ENCODE measurements at places on chromosomes 2 and 18.

GRCh38 chr2:230866756-230867523 lies 2.2 kb downstream of the ITM2C start:
- peak; percentile 19 for DNase-seq

- no peak for DNase-seq
Observed at GRCh38 chr18:55054021-55054990, 95.0 kb upstream of the CCDC68 start.

GRCh38 chr2:108288534-108289106 lies at the start of gene SULT1C2:
SULT1C2 (plus strand) TSS chr2:108288895; CDS start chr2:108293668, 4,773 bp downstream.
- no peak for DNase-seq

DNA sequence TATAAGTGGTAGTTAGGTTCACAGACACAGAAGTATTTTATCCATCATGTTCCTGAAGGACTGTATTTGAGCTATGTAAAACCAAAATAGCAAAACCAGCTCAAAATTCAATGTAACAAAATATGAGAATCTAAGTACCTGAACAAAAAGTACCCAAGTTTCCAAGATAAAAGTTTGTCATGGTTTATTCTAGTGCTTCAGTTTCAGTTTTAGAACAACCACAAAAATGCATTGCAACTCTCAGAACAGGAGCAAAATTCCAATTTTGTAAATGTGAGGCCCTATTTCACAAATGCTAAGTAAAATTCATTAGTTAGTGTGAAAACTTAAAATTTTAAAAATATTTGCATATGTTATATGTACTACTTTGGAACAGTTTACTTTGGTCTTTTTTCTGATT lies 5.0 kb upstream of the ALPK2 start:
- no peak for DNase-seq

- no peak for DNase-seq
Observed at GRCh38 chr2:158756331-158756730, 38.8 kb upstream of the DAPL1 start.

DNA sequence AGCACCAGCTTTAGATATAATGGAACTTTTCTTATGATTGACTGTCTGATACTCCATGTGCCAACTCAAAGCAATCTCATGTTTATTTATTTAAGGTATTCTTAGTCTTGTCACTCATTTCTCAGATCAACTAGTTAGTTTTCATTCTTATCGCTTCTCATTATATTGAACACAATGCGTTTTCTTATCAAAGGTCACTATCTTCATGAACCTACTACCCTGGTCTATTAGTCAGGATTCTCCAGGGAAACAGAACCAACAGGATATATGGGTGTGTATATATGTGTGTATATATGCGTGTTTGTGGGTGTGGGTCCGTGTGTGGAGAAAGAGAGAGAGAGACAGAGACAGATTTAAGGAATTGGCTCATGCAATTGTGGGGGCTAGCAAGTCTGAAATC lies 619.9 kb downstream of the ZEB2 start:
- no peak for DNase-seq

- DNase-seq, result no peak
Observed at GRCh38 chr2:202024871-202025270, 8.8 kb upstream of the FZD7 start.

GRCh38 chr2:103130857-103131256 lies 369.0 kb downstream of the TMEM182 start:
- DNase-seq, result no peak

DNA sequence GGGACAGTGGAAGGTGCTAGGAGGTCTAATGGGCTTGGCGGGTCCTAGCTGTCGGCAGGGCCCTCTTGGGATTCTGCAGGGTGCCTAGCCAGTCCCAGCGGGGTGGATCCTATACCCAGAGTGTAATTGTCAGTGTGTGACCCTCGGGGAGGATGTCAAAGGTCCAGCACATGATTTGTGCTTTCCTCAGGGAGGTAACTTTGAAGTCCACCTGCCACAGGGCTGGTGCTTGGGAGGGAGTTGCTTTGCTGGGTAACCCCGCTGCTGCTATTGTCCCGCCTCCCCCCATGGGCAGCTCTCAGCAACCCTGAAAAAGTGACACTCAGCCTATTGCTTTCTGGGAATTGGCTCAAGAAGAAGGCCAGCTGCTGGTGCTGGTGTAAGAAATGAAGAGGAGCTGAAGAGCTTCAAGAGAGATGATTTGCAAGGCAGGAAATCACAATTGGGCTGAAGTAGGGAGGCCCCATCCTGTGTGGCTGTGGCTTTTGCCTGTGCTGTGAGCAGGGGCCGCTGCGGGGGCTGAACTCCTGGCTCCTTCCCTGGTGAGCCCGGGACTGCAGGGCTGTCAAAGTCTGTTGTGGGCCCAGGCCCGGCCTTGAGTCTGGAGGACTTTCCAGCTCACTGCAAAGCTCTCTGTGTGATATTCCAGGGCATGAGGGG lies 36.4 kb downstream of the EMILIN2 start:
- peak; percentile 58 for DNase-seq

GRCh38 chr2:178238154-178238521 lies 43.8 kb downstream of the OSBPL6 start:
- no peak for DNase-seq

DNA sequence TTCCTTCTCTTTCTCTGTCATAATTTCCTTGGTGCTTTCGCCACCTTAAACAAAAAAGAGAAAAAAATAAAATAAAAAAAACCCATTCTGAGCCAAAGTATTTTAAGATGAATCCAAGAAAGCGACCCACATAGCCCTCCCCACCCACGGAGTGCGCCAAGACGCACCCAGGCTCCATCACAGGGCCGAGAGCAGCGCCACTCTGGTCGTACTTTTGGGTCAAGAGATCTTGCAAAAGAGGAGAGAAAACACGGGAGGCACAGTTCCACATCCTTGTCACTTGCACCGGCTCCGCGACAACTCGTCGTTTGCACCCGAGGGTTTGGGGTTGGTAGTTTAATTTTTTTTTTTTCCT lies 1.8 kb upstream of the SP9 start:
- no peak for DNase-seq

- DNase-seq, result no peak
Observed at GRCh38 chr18:56323673-56324072, 314.7 kb downstream of the TXNL1 start.

- peak; percentile 19 for DNase-seq
Observed at GRCh38 chr2:28406276-28407096, 13.8 kb downstream of the FOSL2 start.

- DNase-seq, result no peak
Observed at GRCh38 chr2:25109822-25110221, 58.6 kb downstream of the POMC start.

- peak; percentile 51 for DNase-seq
Observed at GRCh38 chr2:68774569-68775271, 40.1 kb downstream of the ARHGAP25 start.

- DNase-seq, result no peak
Observed at GRCh38 chr2:120294008-120294340, 41.3 kb downstream of the RALB start.

DNA sequence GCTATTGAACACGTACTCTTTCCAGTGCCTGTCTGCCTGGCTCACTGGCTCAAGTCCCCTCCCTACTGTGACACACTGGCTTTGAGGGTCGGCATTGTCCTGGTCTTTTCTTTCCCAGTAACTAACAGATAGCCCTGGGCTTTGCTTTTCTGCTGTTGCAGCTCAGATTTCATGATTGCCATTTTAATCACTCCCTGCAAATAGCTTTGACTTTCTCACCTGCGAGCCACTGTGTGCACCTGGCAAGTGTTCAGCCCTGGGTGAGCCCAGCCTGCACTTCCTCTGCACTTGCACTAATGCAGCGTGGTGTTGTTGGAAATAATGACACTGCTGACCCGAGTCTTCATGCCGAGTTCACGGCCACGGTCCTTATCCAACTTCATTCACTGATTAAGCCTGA lies 52.9 kb downstream of the DCDC2C start:
- no peak for DNase-seq

DNA sequence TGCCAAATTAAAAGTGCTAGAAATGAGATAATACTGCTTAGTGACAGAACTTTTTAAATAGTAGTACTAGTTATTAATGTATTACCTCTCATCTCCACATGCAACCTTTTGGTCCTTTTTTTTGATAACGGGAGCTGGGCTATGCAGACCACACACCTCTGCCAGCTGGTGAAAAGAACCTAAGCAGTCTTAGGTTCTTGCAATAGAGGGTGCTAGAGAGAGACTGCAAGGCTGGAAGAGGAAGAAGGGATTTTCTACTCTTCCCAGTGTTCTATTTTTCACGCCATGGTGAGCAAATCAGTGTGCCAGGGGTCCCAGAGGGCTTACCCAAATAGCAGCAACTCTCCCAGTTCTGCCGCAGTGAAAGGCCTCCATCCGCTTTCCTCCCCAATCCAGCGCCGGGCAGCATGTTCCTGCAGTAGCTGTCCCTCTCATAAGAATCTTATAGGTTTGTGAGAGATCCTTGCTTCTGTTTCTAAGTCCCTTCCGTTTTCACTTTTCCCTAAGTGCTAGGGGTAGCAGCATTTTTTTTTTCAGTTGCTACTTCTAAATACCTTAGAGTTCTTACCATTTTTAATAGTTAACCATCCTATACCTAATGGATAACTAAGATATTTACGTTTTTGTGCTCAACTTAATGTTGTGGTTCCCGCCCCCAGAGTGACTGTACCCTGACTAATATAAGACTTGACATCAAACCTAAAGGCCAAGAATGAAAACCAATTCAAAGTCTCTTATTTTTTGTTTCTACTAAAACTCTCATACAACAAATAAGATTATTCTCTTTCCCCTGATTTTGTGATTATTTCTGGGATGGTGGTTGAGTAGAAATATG lies 69.4 kb upstream of the UBE2E3 start:
- no peak for DNase-seq

GRCh38 chr2:111226876-111227700 lies 106.4 kb downstream of the BCL2L11 start:
- no peak for DNase-seq

DNA sequence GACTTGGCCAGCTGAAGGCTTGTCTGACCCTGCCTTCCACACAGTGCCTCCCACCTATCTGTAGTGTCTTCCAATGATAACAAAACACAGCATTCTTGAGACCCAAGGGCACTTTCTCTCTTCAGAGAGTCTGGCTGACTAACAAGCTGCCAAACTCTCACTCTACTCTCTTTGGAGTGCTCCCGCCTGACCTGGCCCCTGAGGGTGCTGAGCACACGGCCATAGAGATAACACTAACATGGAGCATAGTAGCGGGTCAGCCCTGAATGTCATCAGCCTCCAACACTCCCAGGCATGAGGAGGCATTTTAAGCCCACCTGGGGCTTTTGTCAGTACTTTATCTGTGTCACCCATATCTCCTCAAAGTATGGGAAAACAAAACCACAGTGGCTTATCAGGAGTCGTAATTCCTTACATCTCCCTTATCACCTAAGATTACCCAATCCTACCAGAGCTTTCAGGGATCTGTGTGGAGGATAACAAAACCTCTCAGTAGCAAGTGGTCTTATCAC lies 160.3 kb upstream of the TCF4 start:
- no peak for DNase-seq

GRCh38 chr2:84964406-84965191 lies 6.4 kb upstream of the KCMF1 start:
- DNase-seq, result no peak

GRCh38 chr18:57048351-57048750 lies 98.5 kb upstream of the BOD1L2 start:
- DNase-seq, result no peak

GRCh38 chr2:98819231-98819766 lies 88.4 kb upstream of the MGAT4A start:
- no peak for DNase-seq

DNA sequence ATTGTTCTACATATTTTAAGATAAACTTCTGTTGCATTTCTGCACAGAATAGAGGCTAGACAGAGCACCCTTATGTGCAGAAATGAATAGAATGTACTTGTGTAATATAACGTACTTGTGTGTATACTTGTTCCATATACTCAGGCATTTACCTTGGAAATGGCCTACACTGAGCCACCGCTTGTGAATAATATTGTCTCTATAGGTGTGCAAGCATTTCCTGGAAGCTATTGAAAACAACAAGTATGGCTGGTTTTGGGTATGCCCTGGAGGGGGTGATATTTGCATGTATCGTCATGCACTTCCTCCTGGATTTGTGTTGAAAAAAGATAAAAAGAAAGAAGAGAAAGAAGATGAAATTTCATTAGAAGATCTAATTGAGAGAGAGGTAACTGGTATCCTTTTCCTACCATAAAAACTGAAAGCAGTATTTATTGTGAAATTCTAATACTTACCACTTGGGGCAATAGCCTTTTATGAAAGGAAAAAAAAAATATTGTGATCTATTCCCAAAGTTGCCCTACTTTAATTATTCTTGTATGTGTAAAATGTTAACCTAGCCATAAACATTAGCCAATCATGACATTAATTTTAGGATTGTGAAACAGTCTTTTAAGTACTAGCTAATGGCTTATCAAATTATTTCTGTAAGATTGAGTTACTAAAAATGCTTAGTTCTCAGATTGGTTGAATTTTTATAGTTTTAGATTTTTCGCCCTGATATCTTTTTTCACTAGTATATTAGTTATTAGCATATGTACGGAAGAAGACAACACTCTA lies 18.0 kb downstream of the ZC3H15 start:
- peak; percentile 24 for DNase-seq

DNA sequence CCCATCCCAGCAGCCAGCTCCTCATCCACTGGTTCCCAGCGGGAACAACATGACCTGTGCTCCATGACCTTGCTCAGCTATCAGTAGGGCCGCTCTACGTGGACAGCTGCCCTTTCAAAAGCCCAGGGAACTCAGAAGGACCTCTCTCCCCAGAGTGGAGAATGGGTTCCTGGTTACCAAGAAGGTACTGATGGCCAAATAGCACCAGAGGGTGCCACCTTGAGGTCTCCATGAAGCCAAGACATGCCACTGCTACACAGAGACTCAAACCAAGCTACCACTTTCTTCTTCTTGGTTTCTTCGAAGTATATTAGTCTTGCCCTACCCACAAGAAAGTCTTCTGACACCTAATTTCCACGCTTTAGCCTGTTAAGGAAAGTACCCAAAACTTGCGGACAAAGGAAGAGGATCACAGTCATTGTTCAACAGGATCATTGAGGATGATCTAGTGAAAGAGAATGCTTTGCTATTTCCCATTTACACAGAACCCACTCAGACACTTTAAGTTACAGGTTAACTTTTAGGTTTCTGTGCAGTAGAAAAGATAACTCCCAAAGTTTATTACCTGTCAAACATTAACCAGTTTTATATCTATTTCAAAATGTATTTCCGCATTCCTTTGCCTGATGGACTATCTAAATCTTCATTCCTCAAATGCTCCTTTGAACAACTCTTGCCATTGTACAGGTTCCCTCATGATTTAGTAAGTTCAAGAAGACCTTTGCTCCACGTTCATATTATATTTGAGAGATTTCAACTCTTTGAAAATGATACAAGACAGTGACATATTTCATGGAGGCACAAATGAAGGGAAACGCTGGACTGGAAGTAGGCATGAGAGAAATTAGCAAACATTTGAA lies 102.2 kb downstream of the ALPK2 start:
- no peak for DNase-seq
